ENCODE measurements at places on chromosomes 1 and 21.

DNA sequence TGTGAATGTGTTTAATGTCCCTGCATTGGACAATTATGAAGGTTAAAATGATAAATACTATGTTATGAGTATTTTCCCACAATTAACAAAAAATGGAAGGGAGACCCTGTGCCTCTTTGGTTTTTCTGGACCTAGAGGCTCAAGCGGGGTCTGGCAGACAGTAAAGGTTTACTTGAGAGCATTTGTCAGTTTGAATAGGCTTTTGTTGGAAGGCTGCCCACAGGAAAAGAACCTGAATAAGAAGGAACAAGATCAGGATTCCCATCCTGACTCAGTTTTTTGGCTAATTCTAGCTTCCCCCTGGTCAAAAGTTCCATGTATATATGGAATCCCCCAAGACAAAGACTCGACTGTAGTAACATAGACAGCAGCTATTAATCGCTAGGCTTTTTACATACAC is 150.9 kb upstream of the JUN start:
- no peak for DNase-seq

- DNase-seq: no peak
These were observed 81.2 kb downstream of the KCNN3 start for GRCh38 chr1:154788886-154789285.

DNA sequence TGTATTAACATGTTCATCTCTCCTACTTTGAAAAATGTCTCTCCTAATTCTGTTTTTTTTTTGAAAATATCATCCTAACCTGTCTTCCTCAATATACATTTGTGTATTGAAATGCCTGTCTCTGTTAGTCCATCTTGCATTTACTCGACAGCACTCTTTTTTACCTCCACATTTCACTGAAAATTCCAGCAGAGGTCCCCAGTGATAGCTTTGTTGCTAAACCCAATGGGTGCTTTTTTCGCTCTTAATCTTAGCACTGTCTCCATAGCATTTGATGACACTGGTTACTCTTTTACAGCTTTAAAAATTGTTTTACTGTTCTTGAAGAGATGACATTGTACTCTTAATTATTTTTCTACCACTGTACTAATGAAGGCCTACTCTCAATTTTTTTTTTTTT is 10.8 kb downstream of the OSBPL9 start:
- no peak for DNase-seq

GRCh38 chr1:180628646-180629045 is 3.2 kb upstream of the XPR1 start:
- DNase-seq: no peak

- DNase-seq: no peak
These were observed 28.8 kb upstream of the RGS16 start for GRCh38 chr1:182633031-182633430.

DNA sequence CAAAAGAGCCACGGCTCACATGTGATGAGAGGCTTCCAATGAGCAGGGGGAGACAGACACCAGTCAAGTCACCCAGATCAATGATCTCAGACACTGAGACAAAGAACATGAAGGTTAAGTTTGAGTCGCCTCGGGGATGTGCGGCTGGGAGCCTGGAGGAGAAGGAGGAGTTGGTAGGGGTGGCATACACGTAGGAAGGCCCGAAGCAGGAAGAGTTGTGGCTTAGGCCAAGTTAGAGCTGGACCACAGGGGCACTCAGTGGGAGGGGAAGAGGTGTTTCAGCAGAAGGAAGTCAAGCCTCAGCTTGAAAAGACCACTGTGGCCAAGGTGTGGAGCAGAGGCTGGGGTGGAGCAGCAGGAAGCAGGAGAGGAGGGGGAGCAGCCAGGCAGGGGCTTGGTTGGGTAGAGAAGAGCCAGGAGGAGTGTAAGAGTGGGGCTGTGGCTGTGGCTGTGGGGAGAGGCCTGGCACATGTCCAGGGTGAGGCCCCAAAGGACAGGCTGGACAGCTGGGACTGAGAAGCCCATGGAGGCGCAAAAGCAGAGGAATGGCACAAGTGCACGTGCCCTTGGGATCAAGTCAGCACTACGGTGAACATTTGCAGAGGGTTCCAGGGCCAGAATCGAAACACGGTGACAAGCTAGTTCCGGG is 27.6 kb downstream of the CTNNBIP1 start:
- no peak for DNase-seq

GRCh38 chr1:22853651-22854185 is 118.9 kb downstream of the LACTBL1 start:
- DNase-seq: no peak

- no peak for DNase-seq
These were observed 90.5 kb downstream of the PRDM2 start for GRCh38 chr1:13790290-13791030.

- DNase-seq: no peak
These were observed 38.8 kb upstream of the RGS8 start for GRCh38 chr1:182723200-182723599.

GRCh38 chr1:16275591-16275990 is 38.6 kb upstream of the CPLANE2 start:
- DNase-seq: no peak

DNA sequence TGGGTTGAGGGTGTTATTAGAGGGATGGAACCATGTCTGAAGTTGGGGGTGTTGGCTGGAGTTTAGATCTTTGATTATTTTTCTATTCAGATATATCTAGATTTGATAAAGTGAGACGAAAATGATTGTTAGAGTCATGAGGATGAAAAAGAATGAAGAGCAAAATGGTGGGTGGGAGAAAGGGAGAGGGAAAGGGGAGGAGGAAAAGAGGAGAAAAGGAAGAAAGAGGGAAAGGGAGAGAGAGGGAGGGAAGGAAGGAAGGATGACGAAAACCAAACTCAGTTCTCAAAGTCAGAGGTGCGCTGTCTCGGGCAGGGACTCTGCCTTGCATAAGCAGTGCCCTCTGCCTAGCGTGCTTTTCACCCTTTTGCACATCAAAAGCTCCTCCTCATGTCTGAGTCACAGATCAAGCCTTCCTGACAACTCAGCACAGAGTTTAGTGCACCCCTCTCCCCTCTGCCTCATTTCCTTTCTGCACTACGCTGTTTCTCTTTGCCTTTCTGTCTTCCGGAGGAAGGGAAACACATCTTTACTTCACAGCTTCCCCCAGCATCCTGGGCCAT is 225.8 kb upstream of the PROX1 start:
- DNase-seq: no peak

- DNase-seq: no peak
These were observed 84.7 kb downstream of the DISP3 start for GRCh38 chr1:11563560-11564069.

DNA sequence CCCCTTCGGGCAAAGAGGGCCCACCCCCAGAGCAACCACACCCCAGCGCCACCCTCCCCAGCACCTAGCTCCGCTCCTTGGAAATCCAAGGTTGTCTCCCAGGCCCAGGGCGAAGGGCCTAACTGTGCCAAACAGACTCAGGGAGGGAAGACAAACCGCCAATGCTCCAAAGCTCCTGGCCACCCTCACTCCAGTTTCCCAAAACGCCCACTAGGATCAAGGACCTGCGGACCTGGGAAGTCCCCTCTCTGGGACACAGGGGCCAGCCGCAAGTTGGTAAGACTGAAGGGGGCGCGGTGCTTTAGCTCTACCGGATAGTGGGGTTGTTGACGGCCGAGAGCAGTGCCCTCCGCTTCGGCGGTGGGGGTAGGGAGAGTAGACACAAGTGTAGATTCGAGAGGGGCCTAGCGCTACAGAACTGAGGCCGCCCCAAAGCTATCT is 581 bp downstream of the IRF6 start:
- no peak for DNase-seq

DNA sequence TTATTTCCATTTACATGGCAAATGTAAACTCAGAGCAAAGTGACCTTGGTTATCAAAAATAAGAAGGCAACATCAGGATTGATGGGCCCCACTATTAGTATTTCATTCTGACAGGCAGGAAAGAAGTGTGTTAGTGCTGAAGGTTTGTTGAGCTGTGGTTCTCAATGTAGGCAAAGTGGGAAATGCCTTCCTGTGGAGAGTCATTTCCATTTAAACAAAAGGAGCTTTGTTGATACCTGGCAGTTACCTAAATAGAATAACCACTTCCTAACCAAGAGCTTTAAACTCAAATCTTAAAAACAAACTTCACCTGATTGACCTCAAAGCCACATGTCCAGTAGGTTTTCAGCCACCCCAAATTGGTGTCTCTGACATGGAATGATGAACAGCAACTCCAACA is 579.9 kb upstream of the BEND5 start:
- DNase-seq: no peak

DNA sequence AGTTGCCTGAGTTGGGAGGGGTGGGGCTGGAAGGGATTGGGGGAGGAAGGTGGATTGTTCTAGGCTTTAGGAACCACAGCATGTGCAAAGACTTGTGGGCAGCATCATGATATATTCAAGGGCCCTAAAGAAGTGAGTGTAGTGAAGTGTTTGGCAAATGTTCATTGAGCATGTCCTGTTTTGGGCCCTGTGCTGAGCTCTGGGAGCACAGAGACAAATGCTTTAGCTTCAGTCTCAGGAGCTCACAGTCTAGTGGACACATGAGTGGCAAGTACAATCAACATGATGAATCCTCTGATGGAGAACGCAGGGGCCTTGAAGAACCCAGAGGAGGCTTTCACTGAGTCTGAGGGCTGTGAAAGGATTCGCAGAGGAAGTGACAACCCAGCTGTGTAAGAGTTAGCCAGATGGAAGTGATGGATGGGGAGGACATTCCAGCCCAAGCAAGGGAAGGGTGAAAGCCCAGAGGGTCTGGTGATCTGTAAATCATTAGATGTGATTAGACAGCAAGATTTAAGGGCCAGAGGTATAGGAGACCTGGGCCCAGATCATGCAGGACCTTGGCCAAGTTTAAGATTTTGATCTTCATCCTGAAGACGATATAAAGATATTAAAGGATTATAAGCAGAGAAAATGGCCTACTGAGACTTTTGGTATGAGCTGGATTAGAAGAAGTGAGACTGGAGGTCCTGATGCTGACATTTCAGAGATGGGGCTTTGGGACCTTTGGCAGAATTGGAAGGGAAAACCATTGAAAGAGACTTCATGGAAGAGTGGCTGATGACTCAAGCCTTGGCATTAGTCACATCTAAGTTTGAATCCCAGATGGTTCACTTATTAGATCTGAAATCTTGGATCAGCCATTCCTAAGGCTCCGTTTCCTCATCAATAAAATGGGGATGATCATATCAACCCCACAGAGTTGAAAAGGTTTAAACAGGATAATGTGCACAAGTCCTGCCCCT is 4.6 kb downstream of the IPO13 start:
- DNase-seq: no peak

DNA sequence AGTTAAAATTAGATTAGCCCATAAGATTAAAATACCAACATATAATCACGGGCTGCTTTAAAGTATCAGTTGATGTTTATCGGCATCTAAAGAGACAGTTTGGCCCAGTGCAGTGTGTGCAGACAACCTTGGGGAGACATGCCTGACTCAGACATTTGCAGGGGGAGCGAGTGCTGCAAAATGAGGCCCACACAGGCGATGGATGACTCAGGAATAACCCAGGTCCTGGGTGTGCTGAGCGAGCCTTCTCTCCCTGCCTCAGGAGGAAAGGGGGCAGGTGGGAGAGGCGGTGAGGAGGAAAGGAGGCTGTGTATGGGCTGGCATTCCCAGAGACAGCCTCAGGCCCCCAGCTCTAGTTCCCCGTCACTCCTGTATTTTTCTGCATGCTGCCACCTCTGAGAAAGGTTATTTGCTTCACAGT is 9.0 kb downstream of the SLC9A1 start:
- no peak for DNase-seq

GRCh38 chr1:203361945-203362719 is 11.2 kb upstream of the FMOD start:
- no peak for DNase-seq

GRCh38 chr1:61049850-61050540 is 32.4 kb upstream of the NFIA start:
- DNase-seq: peak; percentile 78

GRCh38 chr1:173527151-173527826 is 50.2 kb downstream of the PRDX6 start:
- no peak for DNase-seq

- DNase-seq: no peak
These were observed 338 bp upstream of the TOR1AIP1 start for GRCh38 chr1:179881642-179882252.

GRCh38 chr21:32994305-32994704 is 31.4 kb upstream of the OLIG2 start:
- no peak for DNase-seq

DNA sequence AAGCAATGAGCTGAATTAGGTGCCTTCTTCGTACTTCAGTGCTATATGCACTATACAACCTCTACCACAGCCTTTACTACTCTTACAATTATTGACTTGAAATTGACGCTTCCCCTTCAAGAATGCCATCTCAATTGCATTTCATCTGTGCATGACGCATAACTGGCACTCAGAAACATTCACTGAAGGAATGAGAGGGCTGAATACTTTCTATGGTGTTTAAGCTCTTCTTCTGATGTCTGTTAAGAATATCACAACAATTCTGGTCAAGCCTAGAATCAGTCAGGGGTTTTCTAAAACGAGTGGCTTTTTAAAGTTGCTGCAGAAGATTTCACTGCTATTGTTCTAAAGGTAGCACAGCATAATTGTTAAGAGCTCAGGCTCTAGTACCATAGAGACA is 11.5 kb downstream of the DENND1B start:
- no peak for DNase-seq

- no peak for DNase-seq
These were observed 73.2 kb upstream of the DNAJC6 start for GRCh38 chr1:65235867-65236805.

DNA sequence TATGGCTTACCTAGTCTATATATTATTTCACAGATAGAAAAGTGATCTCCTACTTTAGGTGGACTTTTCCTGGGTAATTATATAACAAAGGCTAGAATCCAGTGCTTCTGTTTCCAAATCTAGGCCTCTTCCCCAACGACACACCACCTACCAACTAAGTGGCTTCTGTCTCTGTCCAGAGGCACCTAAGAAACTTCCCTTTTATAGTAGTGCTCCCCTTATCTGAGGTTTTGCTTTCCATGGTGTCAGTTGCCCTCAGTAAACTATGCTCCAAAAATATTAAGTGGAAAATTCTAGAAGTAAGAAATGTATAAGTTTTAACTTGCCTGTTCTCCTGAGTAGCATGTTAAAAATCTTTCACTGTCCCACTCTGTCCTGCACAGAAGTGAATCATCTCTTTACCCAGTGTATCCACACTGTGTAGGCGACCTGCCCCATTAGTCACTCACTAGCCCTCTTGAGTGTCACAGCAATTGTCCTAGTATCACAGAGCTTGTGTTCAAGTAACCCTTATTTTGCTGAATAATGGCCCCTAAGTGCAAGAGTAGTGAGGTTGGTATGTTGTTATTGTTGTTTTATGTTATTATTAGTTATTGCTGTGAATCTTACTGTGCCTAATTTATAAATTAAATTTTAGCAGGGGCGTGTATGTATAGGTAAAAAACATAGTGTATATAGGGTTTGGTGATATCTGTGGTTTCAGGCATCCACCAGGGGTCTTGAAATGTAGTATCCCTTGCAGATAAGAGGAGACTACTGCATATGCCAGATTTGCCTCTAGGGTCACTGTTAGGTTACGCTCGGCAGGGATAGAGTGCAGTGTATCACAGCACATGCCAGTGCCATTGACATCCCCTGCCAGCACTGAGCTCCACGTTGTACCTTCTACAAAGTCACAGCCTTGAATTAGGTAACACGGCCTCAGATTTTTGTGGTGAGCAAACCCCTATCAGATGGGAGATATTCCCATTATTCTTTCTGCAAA is 14.7 kb upstream of the CD53 start:
- no peak for DNase-seq

GRCh38 chr1:34073028-34073695 is 91.9 kb downstream of the CSMD2 start:
- DNase-seq: no peak
